NCI-H1417 treated with DMSO at 0.1 percent for 48 hours (cell line): ENCODE measurements at places on chromosomes 5 and 9.
A peak's percentile ranks its signal among the peaks of the same experiment; 100 is the strongest.

DNA sequence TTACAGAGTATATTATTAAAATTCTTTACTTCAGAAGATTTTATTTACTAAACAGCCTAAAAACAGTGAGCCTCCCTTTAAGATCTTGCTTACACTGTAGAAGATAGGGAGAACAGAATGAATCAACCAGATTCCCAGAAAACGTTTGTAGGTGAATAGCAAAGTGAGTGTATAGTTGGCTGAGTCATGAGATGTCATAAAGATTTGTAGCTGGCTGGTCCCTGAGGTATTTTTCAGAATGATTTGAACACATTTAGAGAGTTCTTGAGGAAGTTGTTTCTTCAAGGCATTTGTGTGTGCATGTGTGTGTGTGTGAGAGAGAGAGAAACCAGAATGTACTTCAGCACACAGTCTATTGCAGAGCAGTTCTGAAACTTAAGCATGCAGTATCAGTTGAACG is 159.4 kb upstream of the PRR16 start:
- no peak for DNase-seq

DNA sequence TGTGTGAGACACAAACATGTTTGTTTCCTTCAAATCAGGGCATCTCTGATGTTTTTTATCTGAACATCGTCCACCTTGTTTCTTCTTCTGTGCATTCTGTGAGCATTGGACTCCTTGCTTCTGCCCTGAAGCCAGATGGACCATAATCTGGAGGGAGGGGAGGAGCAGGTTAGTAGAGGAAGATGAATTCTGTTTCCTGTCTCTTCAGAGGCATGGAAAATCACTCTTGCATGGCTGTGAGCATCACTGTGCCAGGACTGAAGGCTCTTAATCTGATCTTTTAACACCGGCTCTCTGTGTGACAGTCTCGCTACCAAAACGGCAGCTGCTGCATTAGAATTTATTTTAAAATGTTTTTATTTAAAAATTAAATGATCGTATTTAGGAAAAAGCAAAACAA is 43.3 kb downstream of the TLE4 start:
- DNase-seq: no peak

- DNase-seq: no peak
These were observed 32.4 kb downstream of the CYSTM1 start for GRCh38 chr5:140207250-140207964.

DNA sequence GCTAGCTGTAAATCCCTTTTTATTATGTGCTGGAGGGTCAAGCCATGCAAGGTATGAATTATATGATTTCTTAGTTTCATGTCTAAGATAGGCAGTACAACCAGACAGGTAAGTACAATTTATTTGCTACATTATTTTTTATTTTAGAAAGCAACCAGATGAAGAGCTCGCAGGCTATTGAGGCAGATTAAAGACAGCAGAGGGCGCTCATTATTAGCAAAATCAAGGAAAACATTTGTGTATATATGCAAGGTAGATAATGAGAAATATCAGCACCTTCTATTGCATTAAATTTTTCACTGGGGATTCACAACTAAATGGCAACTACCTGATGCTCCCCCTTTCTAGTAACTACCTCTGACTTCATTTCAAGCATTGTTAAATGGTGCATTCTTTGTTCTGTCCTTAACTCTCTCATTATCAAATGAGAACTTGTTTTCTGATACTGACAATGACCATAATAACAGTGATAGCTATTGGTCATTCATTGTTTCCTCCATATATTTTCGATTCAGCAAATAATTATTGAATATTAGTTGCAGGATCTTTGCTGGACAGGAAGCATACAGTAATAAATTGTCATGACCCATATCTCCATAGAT is 8.6 kb downstream of the SCGB3A2 start:
- peak; percentile 6 for DNase-seq

GRCh38 chr9:101229606-101230005 is 155.2 kb downstream of the BAAT start:
- DNase-seq: peak; percentile 50

GRCh38 chr5:2582106-2582505 is 169.4 kb downstream of the IRX2 start:
- no peak for DNase-seq

DNA sequence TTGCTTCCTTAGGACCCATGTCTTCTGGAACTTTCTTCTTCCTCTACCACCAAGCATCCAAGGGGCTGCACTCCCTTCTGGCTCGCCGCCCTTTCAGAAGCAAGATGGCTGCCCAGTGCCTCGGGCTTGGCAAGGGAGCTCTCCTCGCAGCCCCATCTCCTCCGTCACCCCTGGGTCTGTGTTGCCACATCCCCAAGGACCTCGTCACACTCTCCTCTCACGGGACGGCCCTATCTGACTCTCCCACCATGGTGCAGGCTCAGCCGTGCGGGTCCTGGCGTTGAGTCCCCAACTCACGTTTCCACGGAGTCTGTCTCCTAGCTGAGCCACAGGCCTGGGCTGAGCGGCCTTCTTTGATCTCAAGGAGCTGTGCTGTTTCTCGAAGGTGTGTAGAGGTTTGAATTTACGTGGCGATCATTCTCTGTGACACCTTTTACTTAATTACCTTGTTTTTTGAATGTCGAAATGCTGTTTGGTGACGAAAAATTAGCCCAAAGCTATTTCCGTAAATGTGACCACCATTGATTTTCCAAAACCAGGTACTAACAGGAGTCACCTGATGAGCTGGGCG is 15.0 kb upstream of the SCGB3A1 start:
- DNase-seq: no peak

GRCh38 chr5:173399851-173400250 is 71.6 kb upstream of the STC2 start:
- DNase-seq: no peak

- DNase-seq: no peak
These were observed 593.9 kb upstream of the GRAMD2B start for GRCh38 chr5:125829349-125829748.

GRCh38 chr9:4299005-4299795 is 668 bp downstream of the GLIS3 start:
- DNase-seq: no peak

DNA sequence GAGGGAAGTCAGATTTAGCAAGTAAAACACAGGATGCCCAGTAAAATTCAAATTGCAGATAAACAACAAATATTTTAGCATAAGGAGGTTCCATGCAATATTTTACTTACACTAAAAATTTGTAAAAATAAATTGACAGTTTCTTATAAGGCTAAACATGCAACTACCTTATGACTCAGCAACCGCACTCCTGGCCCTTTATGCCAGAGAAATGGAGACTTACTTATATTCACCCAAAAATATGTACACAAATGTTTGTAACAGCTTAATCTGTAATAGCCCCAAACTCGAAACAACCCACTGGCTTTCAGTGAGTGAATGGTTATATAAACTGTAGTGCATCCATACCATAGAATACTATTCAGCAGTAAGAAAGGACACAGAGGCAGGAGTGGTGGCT is 28.6 kb upstream of the TRIM14 start:
- DNase-seq: no peak

DNA sequence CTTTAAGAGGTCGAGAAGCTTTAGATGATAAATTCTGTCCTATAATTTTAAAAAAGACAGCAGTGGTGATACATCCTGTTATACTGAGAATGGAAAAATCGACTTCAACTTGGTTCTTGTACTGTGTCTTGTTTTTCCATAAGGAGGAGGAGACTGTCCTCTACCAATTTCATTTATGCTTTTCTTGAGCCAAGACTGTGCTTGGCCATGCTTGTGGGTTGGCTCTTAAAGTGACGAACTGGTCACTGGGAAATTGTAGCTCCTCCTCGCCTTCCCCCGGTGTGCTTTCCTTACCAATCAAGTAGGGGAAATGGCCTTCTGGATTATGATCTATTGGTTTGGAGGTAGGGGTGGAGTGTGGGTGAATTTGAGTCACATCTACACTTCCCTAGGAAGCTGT is 67.1 kb upstream of the HSPB3 start:
- no peak for DNase-seq

DNA sequence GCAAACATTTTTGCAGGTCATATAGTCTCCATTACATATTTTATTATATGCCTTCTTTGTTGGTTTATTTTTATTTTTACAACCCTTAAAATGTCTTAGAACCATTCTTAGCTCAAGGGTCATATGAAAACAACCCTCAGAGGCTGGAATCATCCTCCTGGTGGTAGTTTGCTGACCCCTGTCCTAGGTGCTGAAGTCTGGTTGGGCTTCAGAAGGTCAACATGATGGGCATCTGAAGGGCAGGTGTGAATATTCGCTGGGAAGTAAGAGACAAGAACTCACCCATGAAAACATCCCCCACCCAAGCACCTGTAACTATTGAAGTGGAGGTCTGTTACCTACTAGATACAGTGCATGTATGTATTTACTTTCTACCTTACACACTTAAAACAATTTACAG is 75.4 kb downstream of the OSMR start:
- no peak for DNase-seq

DNA sequence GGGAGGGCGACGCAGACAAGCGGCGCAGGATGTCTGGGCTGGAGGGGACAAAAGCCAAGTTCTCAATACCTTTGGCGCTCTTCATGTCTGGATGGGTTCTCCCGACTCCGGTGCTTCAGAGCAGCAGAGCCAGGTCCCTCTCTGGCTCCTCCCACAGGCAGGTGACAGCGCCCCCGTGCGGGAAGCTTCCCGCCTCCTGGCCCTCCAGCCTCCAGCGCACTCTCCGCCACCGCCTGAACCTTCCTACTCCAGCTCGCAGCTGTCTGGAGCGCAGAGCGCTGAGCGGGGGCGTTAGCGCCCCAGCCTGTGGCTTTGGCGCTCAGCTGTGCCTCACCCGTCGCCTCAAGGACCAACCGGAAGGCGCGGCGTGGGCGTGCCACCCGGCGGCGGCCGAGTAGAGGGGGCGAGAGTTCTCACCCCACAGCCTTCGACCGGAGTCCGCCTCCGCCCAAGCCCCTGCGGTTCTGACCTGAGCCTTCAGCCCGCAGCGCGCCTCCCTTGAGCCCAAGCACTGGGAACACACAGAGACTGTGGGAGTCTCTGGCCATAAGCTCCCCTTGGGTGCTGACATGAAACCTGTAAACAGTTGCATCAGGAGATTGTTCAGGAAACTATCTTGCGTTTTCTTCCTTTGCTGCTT is at the start of gene SLCO4C1:
Gene SLCO4C1 (minus strand): TSS at position 107 of the 640 bp plus-strand sequence. CDS start 22 bp downstream, at position 85.
- peak; percentile 17 for DNase-seq

DNA sequence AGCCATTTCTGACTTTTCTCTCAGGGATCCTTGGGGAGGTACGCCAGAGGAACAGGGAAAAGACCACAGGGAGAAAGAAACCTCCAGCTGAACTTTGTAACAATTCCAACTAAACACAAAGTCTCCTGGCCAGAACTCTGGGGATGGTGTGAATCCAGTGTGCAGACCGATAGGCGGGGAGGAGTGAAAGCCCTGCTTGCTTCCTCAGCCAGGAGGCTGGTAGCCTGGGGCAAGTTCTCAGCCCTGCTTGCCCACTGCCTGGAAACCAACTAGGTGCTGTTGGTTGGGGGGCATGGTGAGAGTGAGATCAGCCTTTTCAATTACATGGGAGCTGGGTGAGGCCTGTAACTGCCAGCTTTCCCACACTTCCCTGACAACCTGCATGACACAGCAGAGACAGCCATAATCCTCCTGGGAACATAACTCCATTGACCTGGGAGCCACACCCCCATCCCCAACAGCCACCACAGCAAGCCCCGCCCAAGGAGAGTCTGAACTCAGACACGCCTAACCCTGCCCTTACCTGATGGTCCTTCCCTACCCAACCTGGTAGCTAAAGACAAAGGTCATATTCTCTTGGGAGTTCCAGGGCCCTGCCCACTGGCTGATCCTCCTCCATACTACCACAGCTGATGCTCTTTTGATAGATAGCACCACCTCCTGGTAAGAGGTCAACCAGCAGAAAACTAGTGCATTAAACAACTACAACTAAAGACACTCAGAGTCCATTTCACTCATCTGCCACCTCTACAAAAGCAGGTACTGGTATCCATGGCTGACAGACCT is 100.1 kb upstream of the TNFAIP8 start:
- DNase-seq: no peak

DNA sequence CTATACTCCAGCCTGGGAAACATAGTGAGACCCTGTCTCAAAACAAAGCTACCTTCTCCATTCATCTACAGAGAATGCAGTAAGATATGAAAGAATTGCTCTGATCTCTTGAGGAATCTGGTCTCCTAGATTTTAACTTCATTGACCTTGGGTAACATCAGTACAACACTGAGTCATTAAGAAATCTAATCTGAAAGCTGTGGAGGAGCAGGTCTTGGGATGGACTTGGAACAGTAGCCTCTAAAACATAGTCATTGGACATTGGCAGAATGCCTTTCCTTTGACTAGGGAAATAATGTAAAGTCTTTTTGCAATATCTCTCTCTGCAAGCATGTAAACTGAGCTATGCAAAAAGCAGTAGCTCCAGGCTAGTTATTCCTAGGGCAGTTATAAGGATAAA is 58.1 kb downstream of the KCNN2 start:
- DNase-seq: no peak

- DNase-seq: no peak
These were observed 400.5 kb upstream of the DAB2 start for GRCh38 chr5:39825301-39825700.

- DNase-seq: no peak
These were observed 241.8 kb downstream of the FANCC start for GRCh38 chr9:95075700-95076099.

GRCh38 chr5:40784916-40785315 is 13.3 kb downstream of the PRKAA1 start:
- DNase-seq: no peak

GRCh38 chr9:106875529-106875928 is 12.6 kb downstream of the ZNF462 start:
- no peak for DNase-seq

- DNase-seq: peak; percentile 57
These were observed 150.0 kb downstream of the NTRK2 start for GRCh38 chr9:84819491-84819991.

GRCh38 chr9:38311382-38312270 is 80.9 kb upstream of the ALDH1B1 start:
- no peak for DNase-seq

DNA sequence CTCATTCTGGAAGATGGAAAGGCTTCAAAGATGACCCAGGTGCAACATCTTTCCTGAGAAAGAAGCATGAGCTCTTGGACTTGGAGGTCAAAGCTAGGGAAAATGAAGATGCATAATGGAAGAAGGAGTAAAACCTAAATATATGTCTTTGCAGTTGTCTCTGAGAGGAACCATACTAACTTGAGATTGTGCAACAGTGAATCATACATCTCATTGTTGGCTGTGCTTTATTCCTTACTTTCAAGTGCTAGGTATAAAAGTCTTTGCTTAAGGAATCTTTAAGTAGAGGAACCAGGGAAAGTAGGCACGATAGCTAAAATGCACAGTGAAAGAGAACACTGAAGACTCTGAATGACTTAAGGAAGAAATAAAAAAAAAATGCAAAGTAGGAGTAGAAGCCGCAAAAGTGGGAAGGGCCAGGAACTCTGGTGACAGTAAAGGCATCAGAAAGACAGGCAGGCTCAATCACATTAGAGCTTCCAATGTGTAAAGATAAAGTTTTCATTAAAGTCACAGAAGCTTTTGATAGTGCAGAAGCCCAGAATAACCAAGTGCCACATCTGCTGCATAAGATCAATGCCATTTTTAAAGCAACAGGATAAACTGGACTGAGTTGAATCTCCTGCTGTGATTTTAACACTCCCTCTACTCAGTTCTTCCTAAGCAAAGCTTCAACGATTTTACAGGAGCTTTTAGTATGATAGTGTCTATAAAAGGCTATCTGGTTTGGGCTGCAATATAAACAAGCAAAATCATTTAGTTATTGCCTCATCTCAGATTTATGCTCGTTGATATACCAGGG is 432.3 kb upstream of the EDIL3 start:
- DNase-seq: no peak

GRCh38 chr5:169791251-169791650 is 154.2 kb downstream of the DOCK2 start:
- no peak for DNase-seq
